DMS53 (cell line): ENCODE measurements at places on chromosomes 7 and 10.

- DNase-seq: no peak
These were observed 617.7 kb upstream of the ANKRD30A start for GRCh38 chr10:36507715-36508114.

DNA sequence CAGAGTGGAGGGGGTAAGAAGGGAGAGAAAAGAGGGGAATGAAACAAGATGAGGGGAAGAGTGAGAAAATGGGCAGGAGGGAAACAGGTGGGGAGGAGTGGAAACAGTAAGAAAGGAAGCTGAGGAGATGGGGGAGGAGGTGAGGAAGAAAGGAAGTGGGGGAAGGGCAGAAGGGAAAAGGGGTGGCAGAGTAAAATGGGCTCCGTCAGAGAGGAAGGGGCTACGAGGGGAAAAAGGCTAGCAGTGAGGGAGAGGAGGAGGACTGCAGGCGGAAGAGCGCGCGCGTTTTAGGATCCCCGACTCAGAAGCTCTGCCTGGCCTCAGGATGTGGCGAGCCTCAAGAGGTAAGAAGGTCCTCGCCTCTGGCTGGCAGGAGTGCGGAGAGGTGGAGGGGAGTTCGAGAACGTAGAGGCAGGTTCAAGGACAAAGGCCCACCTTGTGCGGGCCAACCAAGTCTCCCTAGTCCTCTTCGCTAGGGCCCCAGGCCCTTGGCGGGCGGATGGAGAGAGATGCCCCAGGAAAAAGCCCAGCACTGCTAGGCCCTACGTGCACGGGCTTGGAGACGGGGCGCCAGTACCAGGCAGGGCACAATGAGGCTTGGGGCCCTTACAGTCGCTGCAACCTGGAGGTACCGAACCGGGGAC, 5.8 kb upstream of the NKX2-3 start:
- no peak for DNase-seq

DNA sequence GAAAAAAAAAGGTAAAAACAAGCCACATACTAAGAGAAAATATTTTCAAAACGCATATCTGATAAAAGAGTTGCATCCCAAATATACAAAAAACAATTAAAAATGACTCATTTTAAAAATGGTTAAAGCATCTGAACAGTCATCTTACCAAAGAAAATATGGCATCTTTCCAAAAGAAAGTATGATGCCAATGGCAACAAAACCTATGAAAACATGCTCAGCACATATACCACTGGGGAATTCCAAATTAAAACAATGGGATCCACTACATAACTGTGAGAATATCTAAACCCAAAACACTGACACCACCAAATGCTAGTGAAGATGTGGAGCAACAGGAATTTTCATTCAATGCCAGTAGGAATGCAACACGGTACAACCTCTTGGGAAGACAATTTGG, 39.3 kb downstream of the VSTM2A start:
- no peak for DNase-seq

GRCh38 chr10:120511165-120511564, 54.1 kb downstream of the PLPP4 start:
- DNase-seq: no peak

DNA sequence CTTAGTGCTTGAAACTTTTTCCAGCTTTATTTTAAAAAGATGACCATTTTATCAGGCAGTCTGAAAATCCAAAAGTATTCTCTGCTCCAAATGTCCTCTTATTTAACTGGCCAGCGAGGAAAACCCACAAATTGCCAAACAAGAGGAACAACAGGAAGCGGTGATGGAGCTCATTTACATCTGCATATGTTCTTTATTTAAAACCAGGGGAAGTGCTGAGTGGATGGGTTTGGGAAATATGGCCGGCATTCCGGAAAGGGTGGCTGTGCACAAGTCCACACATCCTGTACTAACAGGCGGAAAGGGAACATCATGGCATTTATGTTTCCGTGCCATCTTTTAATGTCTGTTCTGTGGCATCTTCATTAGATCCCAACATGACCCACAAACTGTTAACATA, 974.5 kb downstream of the LRMDA start:
- no peak for DNase-seq
